ENCODE measurements at places on chromosomes 7 and 10.

DNA sequence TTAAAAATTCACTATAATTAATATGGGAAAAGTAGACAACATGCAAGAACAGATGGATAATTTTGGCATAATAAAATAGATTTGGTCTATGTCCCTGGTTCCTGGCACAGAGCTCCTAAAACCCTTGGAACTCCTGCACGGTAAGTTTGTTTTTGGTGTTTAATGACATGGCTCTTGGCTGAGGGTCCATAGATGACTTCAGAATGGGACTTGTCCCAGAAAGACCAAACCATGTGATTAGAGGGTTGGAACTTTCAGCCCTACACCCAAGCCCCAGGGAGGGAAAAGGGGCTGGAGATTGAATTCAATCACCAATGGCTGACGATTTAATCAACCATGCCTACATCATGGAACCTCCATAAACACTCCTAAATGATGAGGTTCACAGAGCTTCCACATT lies 12.6 kb upstream of the GSDME start:
- no peak for DNase-seq

DNA sequence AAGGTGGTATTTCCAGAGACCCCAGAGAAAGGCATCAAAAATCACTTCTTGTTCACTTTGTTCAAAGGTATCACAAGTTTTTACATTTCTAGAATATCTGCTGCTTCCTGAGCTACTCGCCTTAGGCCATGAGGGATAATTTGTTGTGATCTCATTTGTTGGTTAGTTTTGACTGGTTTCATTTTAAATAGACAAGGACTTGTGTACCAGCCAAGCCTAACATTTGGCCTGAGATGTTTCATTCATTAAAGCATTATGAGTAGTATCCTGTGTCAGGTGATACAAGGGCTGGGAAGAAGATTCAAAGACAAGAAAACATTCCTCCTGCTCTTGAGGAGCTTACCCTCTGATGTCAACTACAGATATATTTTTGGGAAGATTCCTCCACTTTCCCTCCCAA lies 170.3 kb upstream of the FAM171A1 start:
- DNase-seq, result no peak

GRCh38 chr10:28256776-28257175 lies 46.1 kb downstream of the MPP7 start:
- DNase-seq, result no peak

DNA sequence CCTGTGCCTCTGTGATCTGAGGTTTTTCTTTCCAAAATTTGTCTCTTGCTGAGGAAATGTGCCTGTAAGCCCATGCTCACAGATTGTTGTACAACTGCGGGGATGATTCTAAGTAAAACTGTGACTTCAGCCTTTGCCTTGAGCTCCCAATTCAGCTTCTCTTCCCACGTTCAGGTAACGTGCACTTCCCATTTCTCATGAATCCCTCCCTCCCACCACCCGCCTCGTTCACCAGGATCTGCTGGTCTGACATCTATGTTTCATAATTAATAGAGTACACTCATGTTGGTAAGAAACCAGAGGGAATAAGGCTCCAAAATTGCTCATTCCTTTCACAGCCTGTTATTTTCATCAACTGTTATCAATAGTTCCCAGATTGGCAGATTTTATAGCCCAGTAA lies 332.6 kb upstream of the TPK1 start:
- DNase-seq, result no peak

GRCh38 chr7:26724795-26725194 lies 139.6 kb downstream of the SKAP2 start:
- DNase-seq, result no peak
